ENCODE measurements at places on chromosomes 2 and 18.
A peak's percentile ranks its signal among the peaks of the same experiment; 100 is the strongest.

DNA sequence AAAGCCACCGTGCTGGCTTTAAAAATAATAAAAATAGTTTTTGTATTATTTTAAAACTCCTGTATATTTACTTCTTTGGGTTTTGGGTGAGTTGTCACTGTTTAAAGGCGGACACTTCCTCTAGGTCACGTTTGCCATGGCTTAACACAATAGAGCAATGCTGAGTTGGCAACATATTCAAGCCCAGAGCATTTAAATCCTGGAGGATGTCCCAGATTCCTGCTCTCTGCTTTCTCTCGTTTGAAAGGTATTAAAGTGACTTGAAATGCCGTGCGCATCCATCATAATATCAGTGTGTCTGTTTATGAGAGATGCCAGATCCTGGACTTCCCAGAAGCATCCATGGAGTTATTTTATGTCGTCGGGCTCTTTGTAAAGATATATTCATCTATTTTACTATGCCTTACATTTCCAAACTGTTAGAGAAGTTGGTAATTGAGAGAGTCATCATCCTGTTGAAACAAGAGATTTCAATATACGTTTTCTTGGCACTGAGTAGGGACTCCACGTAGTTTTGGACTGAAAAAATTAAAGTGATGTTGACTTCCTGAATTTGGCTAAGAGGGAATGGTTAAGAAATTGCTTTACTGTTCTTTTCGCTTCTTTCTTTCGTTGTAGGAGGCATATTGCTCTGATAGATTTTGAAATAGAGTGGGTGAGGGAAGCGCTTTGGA, 150.6 kb downstream of the ZNF236 start:
- H3K36me3 ChIP-seq, result peaks cover 5% of the 10 kb centered on the region
- peaks cover 27% of the 10 kb centered on the region for H3K4me1 ChIP-seq
- H3K27ac ChIP-seq, result peak overlapping the region; percentile 62

DNA sequence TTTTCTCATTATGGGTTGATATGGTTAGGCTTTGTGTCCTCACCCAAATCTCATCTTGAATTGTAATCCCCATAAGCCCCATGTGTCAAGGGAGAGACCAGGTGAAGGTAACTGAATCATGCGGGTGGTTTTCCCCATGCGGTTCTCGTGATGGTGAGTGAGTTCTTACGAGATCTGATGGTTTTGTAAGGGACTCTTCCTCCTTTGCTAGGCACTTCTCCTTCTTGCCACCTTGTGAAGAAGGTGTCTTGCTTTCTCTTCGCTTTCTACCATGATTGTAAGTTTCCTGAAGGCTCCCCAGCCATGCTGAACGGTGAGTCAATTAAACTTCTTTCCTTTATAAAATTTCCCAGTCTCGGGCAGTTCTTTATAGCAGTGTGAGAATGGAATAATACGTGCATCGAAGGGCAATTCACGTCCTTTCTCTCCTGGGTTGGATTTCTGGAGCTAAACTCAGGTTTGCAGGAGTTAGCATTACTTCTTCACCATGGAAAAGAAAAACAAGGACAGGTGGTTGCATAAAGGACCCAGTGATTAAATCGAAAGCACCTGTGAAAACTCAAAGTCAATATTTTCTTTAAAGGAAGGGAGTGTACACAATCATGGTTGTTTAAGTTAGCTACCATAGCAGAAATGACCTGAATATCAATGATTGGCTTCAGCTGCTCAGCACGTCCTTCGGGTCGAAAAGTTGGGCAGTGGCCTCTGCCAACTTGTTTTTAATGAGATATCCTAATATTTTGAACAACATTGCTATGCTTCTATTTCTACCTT, 54.1 kb downstream of the CDC42EP3 start:
- no peaks in the 10 kb centered on the region for H3K27me3 ChIP-seq
- peaks cover 52% of the 10 kb centered on the region for H3K4me1 ChIP-seq
- H3K36me3 ChIP-seq, result peaks cover 4% of the 10 kb centered on the region

DNA sequence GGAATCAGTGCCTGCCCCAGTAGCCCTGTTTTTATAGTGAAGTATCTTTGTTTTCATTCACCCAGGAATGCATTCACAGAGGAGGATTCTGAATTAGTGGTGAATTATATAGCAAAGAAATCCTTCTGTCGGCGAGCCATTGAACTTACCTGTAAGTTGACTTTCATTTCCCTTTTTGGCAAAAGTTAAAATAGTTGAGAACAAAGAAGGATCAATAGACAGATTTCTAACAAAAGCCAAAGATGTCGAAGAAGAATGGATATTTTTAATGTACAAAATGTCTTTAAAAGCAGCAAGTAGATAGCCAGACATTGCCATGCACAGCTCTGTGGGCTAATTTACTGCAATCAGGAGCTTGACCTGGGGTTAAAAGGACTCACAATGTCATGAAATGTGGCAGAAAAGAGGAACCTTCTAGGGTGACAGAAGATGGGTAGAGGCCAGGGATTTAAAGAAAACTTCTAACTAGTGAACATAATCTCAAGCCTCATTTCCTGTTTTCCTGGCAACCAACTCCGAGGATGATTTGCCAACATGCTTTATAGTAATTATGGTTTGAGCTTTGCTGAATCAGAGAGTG, 53.8 kb upstream of the TMEM87B start:
- no peak for DNase-seq
- H3K27me3 ChIP-seq, result no peaks in the 10 kb centered on the region
- H3K36me3 ChIP-seq, result no peaks in the 10 kb centered on the region
- H3K27ac ChIP-seq, result peak overlapping the region; percentile 72
- H3K4me1 ChIP-seq, result peaks cover 20% of the 10 kb centered on the region
- peak overlapping the region; percentile 6 for H3K4me3 ChIP-seq

DNA sequence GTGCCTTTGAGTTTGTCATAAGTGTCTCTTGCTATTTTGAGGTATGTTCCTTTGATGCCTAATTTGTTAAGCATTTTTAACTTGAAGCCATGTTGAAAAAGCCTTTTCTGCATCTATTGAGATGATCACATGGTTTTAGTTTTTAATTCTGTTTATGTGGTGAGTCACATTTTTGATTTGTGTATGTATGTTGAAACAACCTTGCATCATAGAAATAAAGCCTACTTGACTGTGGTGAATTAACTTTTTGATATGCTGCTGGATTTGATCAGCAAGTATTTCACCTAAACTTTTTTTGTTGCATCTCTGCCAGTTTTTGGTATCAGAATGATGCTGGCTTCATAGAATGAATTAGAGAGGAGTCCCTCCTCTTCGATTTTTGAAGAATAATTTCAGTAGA, 469.7 kb downstream of the CDH2 start:
- H3K4me3 ChIP-seq, result no peak overlapping the region
- H3K27ac ChIP-seq, result no peak overlapping the region
- no peak for DNase-seq
- H3K36me3 ChIP-seq, result no peaks in the 10 kb centered on the region
- no peaks in the 10 kb centered on the region for H3K4me1 ChIP-seq

- peaks cover 43% of the 10 kb centered on the region for H3K36me3 ChIP-seq
- H3K4me1 ChIP-seq, result peaks cover 10% of the 10 kb centered on the region
- H3K4me3 ChIP-seq, result no peak overlapping the region
- H3K27ac ChIP-seq, result no peak overlapping the region
These were observed 13.2 kb upstream of the CEP68 start for GRCh38 chr2:65043001-65043400.

DNA sequence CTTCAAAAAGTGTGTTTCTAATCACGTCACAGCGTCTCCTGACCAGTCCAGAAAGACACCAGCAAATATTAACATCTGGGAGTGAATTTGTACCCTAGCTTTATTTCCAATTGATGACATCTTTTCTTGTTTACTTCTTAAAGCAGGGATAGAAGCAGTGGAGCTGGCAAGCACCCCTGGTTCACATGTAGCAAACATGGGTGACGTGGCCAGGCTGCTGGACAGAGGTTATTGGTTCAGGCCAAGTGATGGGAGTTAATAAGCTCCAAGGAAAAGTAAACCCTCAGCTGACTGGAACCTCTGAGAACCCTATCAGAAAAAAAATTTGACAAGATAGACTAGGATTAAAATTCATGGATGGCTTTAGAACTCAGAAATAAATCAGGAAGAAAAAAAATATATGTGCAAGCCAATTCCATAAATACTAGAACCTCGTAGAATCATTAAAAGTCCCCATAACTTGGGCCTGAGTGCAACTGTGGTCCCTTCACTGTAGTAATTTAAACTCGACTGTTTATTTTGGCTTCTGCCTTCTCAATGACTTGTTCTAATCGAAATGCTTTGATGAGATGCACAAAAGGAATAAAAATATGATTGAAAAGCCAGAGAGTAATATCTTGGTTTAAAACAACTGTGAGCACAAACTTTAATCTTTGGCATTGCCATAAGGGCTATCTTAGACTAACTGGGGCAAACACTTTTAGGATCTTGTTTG, 121.5 kb upstream of the CTAGE1 start:
- no peak for DNase-seq
- H3K27me3 ChIP-seq, result no peaks in the 10 kb centered on the region
- H3K36me3 ChIP-seq, result no peaks in the 10 kb centered on the region
- no peak overlapping the region for H3K27ac ChIP-seq

DNA sequence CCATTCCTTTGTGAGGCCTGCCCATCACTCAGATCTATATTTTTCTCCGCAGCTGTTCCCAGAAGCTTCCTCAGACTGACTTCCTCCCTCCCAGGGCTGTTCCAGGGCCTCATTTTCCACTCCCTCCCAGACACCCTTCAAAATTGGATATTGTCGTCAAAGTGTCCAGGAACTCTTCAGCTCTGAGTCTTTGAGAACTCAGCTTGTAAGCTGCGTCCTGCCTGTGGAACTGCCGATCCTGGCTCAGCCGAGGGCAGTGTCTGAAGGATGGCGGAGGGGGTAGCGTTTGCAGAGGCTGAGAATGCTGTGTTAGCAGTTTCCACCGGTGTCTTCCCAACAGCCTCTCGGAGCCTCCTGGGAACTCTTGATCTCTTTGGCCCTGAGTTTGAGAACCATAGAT, 27.1 kb downstream of the NCK2 start:
- peak overlapping the region; percentile 88 for H3K27ac ChIP-seq
- no peak overlapping the region for H3K4me3 ChIP-seq
- H3K27me3 ChIP-seq, result no peaks in the 10 kb centered on the region
- H3K4me1 ChIP-seq, result peaks cover 52% of the 10 kb centered on the region
- peaks cover 25% of the 10 kb centered on the region for H3K36me3 ChIP-seq

DNA sequence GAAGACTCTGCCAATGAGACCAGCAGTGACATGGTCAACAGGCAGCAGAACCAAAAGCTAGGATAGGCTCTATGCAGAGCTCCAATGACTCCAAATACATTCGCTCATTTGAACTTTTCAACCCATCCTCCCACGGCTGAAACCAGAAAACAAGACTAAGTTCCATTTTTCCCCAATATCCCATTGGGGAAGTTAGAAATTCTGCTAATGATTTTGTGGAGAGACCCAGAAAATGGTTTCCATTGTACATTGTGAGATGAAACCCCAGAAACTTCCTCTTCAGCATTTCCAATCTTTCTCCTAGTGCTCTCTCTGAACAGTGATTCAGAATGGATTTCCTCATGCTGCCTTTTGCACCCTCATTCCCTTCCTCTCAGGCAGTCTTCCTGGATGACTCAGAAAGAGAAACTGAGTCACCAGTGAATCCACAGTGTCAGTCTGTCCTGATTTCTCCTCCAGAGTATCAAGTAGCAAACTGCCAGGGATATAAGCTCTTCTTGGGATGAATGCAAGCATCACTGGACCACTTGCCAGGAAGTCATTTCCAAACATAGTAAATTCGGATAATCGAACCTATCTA, 467.7 kb upstream of the ID2 start:
- peaks cover 8% of the 10 kb centered on the region for H3K27me3 ChIP-seq
- H3K27ac ChIP-seq, result no peak overlapping the region
- DNase-seq, result no peak
- H3K4me1 ChIP-seq, result no peaks in the 10 kb centered on the region

DNA sequence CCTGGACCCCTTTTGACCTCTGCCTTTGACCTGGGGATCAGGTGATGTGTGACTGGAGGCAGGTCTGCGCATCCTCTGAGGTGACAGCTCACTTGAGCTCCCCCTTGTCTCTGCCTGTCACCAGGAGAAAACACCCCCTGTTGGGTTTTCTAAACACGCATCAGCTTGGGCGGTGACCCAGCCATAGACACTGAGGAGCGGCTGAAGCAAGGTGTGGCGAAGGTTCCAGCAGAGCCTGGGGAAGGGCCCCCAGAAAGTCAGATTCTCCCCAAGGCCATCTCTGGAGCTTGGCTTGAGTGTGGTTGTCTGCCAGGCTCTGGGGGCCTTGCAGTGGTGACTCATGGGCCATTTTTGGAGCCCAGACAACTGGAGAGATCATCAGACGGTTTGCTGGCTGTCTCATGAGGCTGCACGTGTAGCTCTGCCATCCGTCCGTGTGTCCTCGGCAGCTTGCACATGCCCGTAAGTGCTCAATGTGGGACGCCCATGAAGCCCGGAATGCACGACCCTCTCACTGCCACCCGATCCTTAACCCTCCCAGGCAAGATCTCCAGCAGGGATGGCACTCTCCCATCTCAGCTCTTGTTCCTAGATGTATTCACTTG, 29.4 kb downstream of the SIX3 start:
- H3K4me1 ChIP-seq, result peaks cover 5% of the 10 kb centered on the region
- no peak for DNase-seq
- no peaks in the 10 kb centered on the region for H3K36me3 ChIP-seq
- H3K4me3 ChIP-seq, result no peak overlapping the region
- no peak overlapping the region for H3K27ac ChIP-seq

DNA sequence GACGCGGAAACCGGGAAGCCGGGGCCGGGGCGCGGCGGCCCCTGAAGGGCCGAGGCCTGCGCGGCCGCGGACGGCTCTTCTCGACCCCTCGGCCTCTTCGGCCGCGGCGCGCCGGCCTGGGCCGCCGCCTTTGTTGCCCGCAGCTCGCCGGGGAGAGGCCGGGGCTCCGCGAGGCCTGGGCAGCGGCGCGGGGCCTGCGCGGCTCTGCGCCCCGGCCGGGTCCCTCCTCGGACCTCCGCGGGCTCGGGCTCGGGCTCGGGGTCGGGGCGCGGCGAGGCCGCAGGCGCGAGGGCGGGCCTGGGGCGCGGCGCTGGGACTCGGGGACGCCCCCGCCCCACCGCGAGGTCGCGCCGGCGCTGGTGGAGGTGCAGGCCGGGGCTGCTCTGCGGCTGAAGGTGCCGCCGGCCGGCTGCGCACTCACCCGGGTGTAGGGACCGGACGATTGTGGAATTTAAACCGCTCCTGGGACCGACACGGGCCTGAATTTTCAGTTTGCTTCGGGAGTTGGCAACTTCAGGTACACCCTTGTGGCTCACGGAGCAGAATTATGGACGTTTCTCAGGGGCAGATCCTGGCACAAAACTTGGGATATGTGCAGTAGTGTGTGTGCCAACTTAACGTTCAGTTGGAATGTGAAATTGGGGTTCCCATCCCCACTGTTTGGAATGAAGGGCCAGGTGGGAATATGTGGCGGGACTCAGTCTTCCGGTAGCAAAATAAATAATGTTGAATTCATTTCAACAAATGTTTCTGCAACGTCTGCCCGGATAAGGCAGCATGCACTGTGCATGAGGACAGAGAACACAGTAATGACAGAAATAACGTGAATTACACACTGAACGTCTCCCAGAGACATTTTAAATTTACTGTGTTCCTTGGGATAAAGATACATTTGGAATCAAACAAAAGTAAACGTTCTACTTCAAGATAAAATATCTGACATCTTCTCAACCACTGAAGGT, 787 bp downstream of the SOCS6 start:
- H3K27me3 ChIP-seq, result peaks cover 4% of the 10 kb centered on the region
- no peak overlapping the region for H3K27ac ChIP-seq
- no peak for DNase-seq
- H3K4me1 ChIP-seq, result peaks cover 2% of the 10 kb centered on the region
- peak overlapping the region; percentile 62 for H3K4me3 ChIP-seq

GRCh38 chr2:177187631-177188312, 24.8 kb upstream of the HNRNPA3 start:
- no peaks in the 10 kb centered on the region for H3K36me3 ChIP-seq
- no peaks in the 10 kb centered on the region for H3K27me3 ChIP-seq
- no peaks in the 10 kb centered on the region for H3K4me1 ChIP-seq
- no peak overlapping the region for H3K27ac ChIP-seq
- DNase-seq, result no peak
- H3K4me3 ChIP-seq, result no peak overlapping the region

GRCh38 chr2:50785816-50786215, 246.1 kb downstream of the NRXN1 start:
- H3K4me1 ChIP-seq, result no peaks in the 10 kb centered on the region
- DNase-seq, result no peak
- H3K27me3 ChIP-seq, result no peaks in the 10 kb centered on the region
- no peak overlapping the region for H3K4me3 ChIP-seq
- no peak overlapping the region for H3K27ac ChIP-seq

Measured in memory B cell (primary cell).